Choroid plexus epithelial cell (primary cell): ENCODE measurements at places on chromosomes 2 and 18.
A peak's percentile ranks its signal among the peaks of the same experiment; 100 is the strongest.

- no peak for DNase-seq
Measured at GRCh38 chr2:160328811-160329527, 128.9 kb upstream of the ITGB6 start.

DNA sequence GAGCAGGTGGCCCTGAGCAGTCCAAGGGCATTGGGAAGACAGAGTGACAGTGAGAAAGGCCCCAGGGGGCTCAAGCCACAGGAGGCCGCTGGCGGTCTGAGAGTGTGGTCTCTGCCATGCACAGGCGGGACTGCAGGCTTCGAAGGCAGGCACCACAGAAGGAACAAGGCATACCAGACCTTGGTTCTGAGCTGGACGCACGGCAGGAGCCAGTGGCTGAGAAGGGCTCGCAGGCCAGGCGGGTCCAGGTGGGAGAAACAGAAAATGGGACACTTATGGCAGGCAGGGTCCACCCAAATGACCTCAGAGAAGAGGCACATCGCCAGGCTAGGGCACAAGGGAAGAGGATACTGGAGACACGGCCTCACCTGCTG lies 14.9 kb downstream of the HJURP start:
- DNase-seq, result no peak

GRCh38 chr2:81283081-81283480 lies 978.5 kb upstream of the LRRTM1 start:
- no peak for DNase-seq

DNA sequence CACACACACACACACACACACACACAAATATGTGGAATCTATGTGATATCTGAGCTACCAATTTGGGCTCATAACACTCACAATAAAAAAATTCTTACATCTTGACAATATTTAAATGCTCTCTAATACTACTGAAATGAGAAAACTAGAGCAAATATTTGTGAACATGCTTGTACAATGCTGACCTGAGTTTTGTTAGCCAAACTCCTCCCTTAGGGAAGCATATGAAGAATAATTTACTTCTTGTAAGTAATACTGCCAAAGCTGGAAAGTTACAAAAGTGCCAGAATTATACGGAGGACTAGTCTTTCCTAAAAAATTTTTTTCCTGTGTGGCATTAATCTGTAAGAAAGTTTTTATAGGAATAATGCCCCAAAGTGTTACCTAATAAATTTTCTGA lies 18.5 kb downstream of the MBD2 start:
- peak; percentile 40 for DNase-seq

GRCh38 chr2:230774348-230774951 lies 61.8 kb downstream of the CAB39 start:
- peak; percentile 80 for DNase-seq

GRCh38 chr18:75264926-75265597 lies 54.5 kb downstream of the TSHZ1 start:
- no peak for DNase-seq

DNA sequence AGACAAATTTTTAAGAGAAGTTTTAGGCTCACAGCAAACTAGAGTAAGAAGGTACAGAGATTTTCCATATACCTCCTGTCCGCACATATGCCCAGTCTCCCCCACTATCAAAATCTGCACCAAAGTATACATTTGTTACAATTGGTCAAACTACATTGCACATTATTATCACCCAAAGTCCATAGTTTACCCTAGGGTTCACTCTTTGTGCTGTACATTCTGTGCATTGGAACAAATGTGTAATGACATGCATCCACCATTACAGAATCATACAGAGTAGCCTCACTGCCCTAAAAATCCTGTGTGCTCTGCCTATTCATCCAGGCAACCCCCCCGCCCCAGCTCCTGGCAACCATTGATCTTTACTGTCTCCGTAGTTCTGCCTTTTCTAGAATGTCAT lies 61.7 kb upstream of the SPRED2 start:
- DNase-seq, result no peak

- no peak for DNase-seq
Measured at GRCh38 chr2:86311879-86312278, 25.5 kb downstream of the REEP1 start.
